ENCODE measurements at places on chromosomes 5 and 9. TPM values are rescaled to one million over a fixed set of nuclear protein-coding genes. Genes with fewer than 3 reads are reported as not detected.

DNA sequence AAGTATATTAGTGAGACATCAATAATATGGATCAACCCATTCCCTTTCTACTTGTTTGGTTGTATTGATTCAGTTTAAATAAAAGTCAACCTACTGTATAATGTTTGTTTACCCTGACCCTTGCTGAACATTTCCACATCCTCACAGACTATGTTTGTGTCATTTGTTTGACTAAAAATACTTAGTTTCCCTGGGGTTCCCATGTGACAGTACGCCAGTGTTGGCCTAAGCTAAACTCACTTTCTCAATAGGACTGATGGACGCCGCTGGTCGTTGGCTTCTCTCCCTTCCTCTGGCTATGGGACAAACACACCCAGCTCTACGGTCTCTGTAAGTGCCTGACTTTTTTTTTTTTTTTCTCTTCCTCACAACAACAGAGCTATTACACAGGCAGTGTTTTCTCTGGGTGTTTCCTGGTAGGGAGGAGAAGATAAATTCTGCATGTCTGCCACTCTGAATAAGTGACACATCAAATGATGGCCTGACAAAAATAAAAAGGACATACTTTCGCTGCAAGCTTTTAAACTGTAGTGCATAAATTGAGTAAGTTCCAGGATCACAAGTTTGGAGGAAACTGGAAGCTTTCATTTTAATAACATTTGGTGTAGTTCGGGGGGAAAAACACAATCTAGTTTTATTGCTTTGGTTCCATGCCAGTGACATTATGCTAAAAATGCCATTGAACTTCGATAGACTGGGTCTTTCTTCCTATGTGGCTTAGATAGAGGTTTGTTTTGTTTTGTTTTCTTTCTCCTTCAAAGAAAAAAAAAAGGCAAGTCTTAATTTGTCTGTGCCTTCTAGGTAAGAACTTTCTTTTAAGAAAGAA, 101.0 kb downstream of the CD180 start:
- DNase-seq, result no peak

- no peak for DNase-seq
These were observed 218.5 kb downstream of the RANBP17 start for GRCh38 chr5:171080186-171080938.

DNA sequence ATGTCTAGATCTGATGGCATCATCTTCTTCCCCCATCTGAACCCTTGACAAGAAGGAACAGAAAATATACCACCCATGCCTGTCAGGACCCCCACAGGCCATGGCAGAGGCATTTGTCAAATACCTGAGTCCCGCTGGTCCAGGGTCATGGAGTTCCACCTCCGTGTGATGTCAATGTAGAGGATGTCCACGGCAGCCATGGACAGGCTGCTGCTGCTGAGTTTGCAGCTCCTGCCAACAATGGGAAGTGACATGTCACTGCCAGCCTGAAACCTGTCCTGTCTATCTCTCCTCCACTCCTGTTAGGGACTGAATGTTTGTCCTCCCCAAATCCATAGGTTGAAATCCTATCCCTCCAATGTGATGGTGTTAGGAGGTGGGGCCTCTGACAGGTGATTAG, 208.8 kb downstream of the DAB2IP start:
- DNase-seq, result no peak

Gene EQTN
- not detected for total RNA-seq

Gene COL27A1
- total RNA-seq, result 0.33 TPM

Gene LECT2
- total RNA-seq, result not detected

- DNase-seq, result no peak
These were observed 753 bp downstream of the FANCC start for GRCh38 chr9:95316794-95317118.

GRCh38 chr9:119289740-119290433, 79.3 kb downstream of the BRINP1 start:
- no peak for DNase-seq

Gene IL33
- total RNA-seq, result not detected

DNA sequence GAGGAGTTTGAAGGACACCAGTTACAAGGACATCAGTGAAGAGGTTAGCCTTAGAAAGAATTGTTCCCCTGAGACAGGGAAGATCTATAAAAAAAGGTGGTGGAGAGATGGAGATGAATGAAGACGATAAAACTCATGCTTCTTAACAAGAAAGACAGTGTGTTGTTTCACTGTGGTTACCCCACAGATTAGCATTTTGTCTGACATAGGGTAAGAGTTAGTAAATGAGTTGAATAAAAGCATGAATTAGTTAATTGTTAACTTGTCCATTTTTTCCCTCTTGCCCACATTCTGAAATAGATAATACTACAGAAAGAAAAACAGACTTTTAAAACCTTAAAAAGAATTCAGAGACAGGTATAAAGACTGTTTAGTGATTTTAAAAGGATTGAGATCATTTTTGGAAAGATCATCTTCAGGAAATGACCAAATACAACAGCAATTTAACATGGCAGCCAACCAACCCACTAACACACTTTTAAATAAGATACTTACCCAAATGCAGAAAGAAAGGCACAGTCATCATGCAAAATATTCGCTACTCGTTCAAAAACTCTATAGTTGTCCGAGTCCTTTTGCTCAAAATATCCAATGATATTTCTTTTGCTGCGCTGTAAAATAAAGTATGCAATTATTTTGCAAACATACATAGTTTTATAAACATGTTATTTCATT, 78.5 kb downstream of the ERP44 start:
- DNase-seq, result no peak

Gene C5orf24
- total RNA-seq, result 32.0 TPM

DNA sequence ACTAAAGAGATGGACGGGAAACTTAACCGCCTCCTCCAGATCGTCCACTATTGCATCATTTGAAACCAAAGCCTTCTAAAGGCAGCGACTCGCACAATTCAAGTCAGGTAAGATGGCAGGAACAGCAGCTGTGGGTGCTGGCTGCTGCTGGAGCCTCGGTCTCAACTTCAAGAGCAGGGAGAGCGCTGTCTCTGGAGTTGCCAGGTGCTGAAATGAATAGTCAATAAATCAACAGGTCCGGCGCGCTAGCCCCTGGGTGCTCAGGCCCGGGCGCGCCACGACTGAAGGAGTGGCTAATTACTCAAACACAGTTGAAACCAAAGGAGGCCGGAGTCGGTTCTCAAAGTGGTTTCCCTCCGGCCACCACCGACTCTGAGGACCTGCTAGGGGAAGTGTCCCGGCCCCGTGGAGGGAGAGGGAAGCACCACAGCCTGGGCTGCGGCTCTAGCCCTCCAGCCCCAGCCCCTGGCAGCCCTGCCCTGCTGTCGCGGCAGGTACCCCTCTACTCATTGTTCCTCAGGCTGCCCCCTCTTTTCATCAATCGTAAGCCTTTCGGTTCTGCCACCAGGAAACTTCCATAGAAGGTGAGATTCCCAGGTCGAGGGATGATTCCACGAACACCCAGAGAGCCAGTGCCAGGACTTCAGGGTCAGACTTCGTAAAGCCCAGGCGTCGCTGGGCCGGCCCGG, 804 bp downstream of the TTC39B start:
- peak; percentile 38 for DNase-seq

DNA sequence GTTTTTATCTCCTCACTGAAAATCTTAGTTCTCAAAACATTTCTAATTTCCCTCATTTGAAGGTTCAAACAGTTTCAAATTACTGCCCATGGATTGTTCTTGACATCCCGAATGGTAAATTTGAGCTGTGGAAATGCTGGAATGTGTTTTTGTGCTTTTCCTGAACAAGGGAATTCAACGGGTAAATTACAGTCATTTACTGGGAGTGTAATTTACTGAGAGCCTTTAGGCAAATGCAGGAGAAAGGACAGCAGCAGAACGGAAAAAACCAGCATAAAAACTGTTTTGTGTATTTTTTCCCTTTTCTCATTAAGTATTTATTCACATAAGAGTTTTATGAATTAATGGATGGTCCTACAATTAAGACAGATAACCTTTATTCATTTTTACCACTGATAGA, 139.2 kb downstream of the PBX3 start:
- DNase-seq, result no peak

Gene ARSI
- not detected for total RNA-seq

GRCh38 chr5:133950821-133951612, 17.4 kb downstream of the C5orf15 start:
- DNase-seq, result no peak

Gene SLC4A9
- not detected for total RNA-seq

DNA sequence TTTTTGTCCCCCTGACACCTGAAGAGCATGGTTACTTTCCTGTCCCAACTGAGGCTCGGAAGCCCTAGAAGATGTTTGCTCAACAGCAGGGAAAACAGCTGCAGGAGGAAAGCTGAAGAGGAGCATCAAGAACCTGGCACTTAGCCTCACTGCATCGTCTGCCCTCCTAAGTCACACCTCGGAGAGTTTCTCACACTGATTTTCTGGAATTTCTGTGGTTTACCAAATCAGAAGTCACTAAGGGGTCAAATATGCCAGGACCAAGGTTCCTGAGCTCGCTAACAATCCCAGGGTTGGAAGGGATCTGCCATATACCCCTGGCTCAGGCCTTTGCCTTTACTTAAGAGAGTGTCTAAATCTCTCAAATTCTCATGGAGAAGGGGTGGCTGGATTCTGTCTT, 5.3 kb downstream of the IL12B start:
- DNase-seq, result no peak

- DNase-seq, result no peak
These were observed 157.9 kb upstream of the TAS2R1 start for GRCh38 chr5:9787861-9788600.

Gene SHISAL2B
- not detected for total RNA-seq

Gene ASPN
- total RNA-seq, result not detected

Gene GOLGA1
- total RNA-seq, result 14.0 TPM

DNA sequence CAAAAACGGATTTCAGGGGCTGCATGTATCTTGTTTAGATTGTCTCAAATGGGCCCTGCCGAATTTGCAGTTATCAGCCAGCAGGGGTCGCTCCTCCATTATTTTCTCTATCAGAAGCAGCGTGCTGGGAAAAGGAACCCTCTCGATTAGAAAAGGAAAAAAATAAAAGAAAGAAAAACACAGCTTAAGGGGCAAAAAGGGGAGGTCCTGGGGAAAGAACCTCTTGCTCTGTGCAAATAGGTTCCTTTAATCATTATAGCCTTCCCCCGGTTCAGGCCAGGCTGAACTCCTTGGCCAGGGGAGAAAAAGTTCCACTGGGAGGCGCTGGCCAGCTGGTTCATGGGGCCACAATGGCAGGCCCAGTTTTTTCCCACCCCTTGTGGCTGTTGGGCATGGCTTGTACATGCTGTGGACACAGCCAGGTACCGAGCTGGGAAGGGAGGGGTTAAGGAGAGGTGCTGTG, 25.0 kb upstream of the CAPSL start:
- no peak for DNase-seq

Gene HRCT1
- not detected for total RNA-seq

- peak; percentile 36 for DNase-seq
These were observed 62.6 kb downstream of the NEK6 start for GRCh38 chr9:124320062-124320973.

GRCh38 chr5:172896465-172896864, 62.4 kb downstream of the ERGIC1 start:
- DNase-seq, result no peak

- no peak for DNase-seq
These were observed 467.3 kb downstream of the DNAH5 start for GRCh38 chr5:13477118-13477737.

DNA sequence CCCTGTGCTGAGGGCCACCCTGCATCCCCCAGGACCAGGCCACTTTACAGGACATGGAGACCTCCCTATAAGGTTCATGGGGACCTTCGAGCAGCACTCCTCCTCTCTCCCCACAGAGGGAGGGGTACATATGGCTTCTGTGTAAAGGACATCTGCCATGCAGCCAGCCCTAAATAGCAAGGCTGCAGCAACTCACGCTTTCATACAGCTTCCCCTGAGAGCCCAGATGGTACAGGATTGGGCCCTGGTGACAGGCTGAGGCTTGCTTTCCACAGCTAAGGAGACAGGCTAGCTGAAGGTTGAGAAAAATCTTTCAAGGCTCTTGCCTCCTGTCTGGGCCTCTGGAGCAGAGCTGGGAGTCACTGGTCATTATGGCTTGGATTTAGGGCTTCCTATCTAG, 147.0 kb upstream of the ZNF366 start:
- DNase-seq, result no peak

Gene PTGES2
- 86.7 TPM for total RNA-seq

- DNase-seq, result no peak
These were observed 18.3 kb downstream of the SH3TC2 start for GRCh38 chr5:149044453-149045088.

Gene PTGER4
- 66.3 TPM for total RNA-seq

Gene DOCK8
- 207 TPM for total RNA-seq

- DNase-seq, result no peak
These were observed 218.3 kb downstream of the ADAMTSL1 start for GRCh38 chr9:18692268-18692667.

GRCh38 chr5:68303754-68304420, 88.3 kb downstream of the PIK3R1 start:
- no peak for DNase-seq

Gene DMRT2
- not detected for total RNA-seq
